Stimulated activated CD8-positive, alpha-beta memory T cell treated with anti-CD3 and anti-CD28 coated beads, Interleukin-4, amount 100 ng/mL, for 24 hours (primary cell): ENCODE measurements at places on chromosomes 6 and 20.
A peak's percentile ranks its signal among the peaks of the same experiment; 100 is the strongest.

DNA sequence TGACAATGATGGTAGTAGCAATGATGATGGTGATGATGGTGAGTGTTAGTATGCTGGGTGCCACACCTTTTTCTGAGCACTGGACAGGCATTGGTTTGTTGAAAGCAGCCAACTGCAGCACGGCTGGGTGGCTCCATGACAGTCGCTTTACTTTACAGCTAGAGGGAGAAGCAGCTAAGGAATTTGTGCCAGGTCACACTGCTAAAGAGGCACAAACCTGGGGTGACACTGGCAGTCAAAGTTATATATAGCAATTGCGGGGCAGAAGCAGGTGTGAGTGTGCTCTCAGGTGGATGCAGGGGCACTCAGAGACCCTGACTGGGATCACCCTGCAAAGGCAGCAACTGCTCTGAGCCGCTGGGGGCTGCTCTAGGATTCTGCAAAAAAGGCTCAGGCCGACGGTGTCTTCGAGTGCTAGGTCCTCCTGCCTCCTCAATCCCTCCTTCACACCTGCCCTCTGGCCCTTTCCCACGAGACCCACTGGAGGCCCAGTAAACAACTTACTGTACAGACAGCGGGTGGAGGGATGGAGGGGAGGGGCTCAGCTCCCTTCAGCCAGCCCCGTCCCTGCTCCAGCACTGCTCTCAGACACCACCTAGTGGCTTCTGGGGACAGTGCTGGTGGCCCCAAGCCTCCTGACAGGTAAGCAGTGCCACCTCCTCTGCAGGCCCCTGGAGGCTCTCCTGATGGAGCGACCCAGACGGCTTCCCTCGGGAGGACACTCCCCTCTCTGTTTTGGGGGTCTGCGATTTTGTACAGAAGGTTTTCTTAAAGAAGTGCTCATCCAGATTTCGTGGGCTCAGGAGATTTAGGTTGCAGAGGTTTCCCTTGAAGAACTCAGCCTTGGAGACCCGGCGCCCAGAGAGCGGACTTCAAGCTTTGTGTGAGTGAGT is 4.4 kb upstream of the RPS21 start:
- DNase-seq: peak; percentile 72

GRCh38 chr6:99241905-99242534 is 107.5 kb downstream of the FAXC start:
- DNase-seq: no peak

DNA sequence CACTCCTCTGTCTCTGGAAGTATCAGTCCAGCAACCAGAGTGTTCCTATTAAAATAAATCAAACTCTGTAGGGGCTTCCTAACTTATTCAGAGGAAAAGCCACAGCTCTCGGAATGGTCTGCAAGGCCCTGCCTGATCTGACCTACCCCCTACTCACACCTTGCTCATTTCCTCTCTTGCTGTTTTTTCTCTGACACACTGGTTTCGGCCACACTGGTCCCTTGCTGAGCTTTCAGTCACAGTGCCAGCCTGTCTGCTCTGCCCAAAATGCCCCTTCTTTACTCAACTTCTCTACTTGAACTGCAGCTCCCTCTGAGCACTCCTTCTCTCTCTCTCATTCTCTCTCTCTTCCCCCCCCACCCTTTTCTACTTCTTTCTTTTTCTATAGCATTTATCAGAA is 430.2 kb downstream of the UTRN start:
- no peak for DNase-seq

DNA sequence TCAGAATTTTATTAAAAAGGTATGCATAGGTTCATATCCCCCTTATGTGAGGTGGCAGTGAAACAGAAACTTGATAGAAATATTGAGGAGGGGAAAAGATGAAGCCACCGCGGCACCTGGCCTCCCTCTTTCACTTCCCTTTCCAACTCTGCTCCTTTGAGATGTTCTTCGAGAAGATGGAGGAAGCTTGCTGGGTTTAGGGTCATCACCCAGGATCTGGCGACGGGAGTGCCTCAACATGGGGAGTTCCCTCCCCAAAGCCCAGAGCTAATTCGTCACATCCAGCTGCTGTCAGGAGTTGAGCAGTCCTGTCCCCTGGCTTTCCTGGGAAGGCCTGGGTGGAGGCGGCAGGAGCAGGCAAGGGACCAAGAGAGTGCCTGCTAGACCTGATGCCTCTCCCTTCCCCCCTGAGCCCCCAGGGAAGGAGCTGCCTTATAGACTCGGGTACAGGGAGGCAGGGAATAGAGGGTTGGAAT is 29.1 kb downstream of the RREB1 start:
- no peak for DNase-seq

GRCh38 chr20:32301719-32302506 is 24.5 kb downstream of the KIF3B start:
- no peak for DNase-seq

DNA sequence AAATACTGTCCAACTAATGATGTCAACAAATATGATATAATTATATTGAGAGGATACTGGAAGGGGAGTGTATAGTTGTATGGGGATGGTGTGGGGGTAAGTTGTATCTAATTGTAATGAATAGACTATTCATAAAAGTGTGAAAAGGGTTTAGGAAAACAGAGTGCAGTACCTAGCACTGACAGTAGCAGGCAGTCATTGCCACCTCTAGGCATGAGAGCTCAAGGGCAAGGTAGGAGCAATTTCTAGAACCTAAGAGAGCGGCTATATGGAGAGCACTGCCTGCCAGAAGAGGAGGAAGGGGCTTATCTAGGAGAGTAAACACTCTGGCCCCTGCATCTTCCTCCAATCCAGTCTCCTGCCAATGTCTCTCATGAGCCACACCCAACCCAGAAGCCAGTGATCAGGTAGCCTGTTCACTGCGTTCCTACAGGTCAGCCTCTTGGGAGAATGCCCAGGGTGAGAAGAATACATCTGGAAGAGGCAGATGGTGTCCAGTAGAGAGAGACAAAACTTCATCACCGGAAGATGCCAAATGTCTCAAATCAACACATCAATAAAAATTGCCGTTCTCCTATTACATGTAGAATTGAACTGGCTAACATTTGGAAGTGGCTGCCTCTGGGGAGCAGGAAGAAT is 200.0 kb downstream of the LY86 start:
- no peak for DNase-seq

DNA sequence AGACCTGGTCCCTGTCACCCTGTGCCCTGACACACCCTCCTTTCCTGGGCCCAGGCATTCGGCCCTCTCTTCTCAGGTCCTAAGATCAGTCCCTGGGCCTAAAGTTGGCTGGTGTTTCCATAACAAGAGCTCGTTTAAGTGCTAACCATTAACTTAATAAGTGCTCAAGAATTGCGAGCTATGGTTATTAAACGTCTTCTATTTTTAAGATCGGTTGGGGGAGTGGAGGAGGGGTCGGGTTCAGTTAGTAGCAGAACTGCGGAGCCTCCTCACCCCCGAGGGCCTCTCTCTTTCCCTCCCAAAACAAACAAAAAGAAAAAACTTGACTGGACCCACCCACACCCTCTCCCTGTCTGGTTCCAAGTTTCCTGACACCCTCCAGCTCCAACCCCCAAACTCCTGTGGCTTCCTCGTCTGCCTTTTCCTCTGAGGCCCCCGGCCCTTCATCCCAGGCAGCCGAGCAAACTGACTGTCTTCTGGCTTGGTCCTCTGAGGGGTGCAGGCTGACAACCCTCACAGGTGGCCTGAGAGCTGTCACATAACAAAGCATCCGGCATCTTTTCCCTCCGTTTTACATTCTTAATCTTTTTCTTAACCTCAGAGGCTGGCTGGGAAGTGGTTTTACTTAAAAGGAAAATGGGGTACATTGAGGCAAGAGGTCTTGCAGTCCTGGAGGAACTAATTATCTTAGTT is 2.0 kb downstream of the STK35 start:
- DNase-seq: no peak

DNA sequence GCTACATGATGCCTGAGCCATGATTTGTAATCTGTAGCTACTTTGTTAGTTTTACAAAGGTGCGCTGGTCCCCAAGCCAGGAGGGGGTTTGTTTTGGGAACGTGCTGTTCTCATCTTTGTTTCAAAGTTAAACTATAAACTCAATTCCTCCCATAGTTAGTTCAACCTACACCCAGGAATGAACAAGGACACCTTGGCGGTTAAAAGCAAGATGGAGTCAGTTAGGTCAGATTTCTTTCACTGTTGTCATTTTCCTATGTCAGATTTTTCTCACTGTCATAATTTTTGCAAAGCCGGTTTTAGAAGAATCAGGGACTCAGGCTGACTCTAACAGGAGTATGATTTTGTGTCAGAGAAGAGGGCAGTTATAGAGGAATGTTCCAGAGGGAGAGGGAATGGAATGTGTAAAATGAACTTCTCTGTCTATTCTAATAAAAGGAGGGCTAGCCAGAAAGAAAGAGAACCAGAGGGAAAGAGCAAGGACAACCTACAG is 2.3 kb upstream of the GMPR start:
- DNase-seq: no peak

DNA sequence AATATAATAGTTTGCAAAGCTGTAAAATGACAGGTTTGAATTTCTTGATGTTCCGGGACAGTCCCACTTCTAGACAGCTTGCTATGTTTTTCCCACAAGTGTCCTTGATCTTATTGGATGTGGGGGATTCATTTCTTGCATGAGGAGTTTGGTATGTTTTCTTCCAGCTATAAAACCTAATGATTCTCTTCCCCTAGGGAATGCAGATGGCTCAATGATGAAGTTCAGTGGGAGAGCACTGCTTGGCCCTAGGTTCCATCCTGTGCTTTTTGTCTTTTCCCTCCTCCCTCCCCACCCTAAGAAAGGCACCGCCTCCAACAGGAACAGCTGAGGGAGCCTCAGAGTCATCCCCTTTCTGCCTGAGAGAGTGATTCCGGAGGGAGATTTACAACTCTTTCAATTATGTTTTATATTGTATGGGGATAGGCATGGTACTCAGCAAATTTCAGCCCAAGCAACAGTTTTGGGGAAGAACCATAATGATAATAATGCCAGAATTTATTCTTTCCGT is 149.2 kb downstream of the PHACTR1 start:
- no peak for DNase-seq

- DNase-seq: no peak
Observed at GRCh38 chr6:5305968-5306626, 44.8 kb downstream of the FARS2 start.

GRCh38 chr6:128491100-128491581 is 29.3 kb downstream of the PTPRK start:
- no peak for DNase-seq

DNA sequence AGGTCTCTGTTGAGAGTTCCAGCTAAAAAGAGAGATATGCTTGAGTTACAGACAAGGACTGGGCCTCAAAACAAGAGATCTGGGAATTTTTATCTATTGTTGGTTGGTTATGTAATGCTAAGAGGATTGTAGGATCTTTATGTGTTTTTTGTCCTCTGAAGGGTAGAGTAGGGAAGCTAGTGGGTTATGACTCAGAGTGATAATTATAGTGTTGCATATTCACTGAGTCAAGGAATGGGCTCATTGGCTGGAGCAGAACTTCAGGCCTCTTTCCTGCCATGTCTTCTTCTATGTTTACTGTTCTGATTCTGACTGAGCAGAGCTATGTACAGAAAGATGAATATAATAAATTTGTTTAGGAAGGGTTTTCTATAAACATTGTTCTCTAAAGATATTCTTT is 66.1 kb upstream of the NOX3 start:
- DNase-seq: no peak

DNA sequence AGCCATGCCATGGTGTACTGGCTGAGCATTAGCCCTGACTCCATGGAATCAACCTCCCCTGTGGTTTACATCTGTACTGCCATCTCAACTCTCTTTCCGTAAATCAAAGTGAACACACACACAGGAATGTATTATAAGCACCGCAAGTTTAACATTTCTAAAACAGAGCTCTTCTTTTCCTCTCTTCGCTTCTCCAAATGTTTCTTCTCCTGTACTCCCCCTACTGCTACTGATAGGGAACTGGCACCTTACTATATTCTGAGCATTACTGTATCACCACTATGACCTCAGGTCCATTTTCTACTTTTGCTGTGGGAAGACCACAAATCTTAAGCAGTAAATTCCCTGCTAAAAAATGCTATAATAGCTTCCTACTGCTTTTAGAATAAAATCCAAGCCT is 101.2 kb downstream of the NUS1 start:
- no peak for DNase-seq

DNA sequence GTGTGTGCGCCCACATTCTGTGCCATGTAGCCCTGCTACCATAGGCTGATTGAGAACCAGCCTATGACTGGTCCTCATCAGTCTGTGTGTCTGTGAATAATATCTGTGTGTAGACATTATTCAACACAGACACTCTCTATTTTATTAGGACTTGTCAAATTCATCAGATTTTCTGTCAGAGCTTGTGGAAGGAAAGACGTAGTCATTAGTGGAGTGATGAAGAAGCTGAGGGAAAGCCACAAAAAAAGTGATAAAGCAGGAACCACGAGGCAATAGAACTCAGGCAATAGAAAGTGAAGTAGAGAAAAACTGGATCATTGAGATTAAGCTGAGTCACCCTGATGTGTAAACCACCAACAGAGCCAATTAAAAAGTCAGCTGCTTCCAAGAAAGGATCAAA is 122.2 kb upstream of the MARCKS start:
- no peak for DNase-seq

GRCh38 chr6:157982102-157982562 is 469 bp downstream of the SYNJ2 start:
- DNase-seq: no peak

DNA sequence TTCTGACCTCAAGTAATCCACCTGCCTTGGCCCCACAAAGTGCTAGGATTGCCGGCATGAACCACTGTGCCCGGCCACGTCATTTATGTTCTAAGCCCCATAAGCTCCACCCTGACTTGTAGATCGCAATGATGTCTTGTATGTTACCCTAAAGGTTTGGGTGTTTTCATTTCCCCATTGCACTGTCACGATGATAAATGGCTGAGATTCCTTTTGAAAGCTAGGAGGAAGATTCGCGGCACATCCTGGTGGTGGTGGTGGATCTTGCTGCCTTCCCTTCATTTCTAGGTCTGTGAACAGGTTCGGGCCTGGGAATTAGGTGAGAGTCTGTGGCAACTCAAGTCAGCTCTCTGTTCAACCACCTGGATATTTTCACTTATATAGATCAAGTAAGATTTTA is 28.3 kb downstream of the MUC22 start:
- no peak for DNase-seq

- no peak for DNase-seq
Observed at GRCh38 chr6:99790679-99791078, 184.0 kb downstream of the PRDM13 start.

DNA sequence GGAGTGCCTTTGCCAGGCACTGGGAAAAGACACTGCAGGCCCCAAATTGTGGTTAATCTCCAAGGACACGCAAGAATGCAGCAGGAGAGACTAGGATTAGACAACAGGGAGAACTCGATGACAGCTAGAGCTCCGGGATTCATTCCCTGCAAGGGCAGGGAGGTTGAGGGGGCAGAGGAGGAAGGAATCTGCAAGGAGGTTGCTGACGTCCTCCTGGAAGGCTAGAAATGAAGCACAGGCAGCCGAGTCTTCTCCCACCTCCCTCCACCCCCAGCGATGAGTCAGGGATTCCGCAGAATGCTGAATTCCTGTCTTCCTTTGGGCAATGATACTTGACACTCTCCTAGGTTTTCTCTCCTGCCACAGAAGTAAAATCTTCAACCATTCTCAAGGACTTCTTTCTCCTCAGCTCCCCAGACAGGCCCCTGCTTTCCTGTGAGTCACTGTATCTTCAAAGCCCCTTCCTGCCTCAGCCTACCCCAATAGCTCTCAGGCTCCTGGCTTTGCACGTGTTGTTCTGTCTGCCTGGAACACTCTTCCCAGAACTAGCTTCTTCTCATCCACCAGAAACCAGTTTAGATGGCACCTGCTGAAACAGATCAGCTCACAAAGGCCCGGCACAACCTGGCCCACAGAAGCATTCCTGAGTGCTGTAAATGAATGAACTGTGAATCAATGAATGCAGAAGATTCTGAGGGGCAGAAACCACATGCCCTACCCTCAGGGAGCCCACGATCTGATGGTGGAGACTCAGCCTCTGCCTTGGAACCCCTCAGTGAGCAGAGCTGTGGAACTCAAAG is 85.6 kb downstream of the MRPL14 start:
- DNase-seq: no peak
